Muscle of arm (tissue), 14 donors: ENCODE measurements at places on chromosomes 16 and 17. TPM values are rescaled to one million over a fixed set of nuclear protein-coding genes. Genes with fewer than 3 reads are reported as not detected.

DNA sequence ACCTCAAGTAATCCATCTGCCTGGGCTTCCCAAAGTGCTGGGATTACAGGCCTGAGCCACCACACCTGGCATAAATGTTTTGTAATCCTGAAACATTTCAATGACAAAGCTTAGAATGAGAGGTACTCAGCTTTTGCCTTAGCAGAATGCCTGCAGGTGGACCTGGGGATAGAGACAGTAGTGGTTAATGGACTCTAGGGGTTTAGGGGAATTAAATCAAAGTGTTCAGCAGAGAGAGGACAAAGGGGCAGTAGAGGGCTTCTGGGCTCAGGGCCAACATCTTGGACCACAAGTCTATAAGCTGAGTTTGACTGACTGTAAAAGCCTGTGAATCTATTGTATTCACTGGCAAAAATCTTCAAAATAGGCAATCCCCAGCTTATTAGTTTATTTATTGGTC is 36.0 kb upstream of the MED13 start:
- DNase-seq: no peak

DNA sequence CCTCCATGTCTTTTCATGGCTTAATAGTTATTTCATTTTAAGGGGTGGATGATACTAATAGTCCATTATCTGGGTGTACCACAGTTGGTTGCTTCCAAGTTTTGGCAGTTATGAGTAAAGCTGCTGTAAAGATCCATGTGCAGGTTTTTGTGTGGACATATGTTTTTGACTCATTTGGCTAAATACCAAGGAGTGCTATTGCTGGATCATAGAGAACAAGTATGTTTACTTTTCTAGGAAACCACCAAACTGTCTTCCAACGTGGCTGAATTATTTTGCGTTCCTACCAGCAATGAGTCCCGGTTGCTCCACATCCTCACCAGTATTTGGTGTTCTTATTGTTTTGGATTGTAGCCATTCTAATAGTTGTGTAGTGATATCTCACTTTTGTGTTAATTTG is 181.9 kb downstream of the SPECC1 start:
- DNase-seq: no peak

DNA sequence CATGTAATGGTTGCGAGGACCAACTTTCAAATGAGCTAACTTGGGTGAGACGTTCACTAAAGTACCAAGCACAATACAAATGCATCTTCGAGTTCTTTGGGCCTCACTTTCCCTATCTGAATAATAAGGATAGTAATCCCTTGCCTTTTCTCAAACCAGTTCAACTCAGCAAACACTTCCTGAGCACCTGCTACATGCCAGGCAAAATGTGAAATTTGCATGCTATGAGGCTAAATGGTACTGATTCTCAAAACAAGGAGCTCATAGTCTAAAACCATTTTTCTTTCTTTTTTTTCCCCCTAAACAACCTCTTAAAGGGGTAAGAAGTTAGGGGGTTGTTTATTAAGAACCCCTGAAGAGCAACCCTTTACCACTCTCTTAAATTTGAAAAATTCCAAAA is 101.4 kb upstream of the HLF start:
- DNase-seq: no peak

GRCh38 chr16:53123747-53124146 is 69.0 kb downstream of the CHD9 start:
- no peak for DNase-seq

DNA sequence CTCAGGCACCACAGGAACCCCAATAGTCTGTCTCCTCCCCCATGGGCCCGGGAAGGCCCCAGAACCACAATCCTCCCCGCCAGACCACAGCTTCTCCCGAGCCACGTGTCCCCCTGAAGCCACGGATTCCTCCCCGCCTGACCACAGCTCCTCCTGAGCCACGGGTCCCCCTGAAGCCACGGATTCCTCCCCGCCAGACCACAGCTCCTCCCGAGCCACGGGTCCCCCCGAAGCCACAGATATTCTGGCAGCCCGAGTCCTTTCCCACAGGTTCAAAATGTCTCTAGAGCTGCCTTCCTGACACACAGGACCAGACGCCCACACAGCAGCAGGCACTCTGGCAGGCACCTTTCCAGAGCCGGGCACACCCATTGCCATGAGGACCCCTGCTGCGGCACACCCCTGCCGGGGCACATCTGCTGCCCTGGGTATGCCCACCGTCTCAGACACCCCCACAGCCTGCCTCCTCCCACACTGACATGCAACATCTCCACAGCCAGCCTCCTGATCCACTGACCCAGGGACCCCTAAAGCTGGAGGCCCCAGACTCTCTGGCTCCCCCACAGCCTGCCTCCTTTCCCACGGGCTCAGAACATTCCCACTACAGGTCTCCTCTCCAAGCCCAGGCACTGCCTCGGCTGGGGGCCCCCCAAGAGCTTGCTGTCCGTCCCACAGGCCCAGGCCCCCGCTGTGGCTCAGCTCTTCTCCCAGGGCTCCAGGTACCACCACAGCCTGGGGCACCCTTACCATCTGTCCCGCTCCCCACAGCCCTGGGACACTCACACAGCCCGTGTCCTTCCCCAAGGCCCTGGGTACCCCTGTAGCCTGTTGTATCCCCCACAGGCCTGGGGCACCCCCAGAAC is 2.2 kb downstream of the KIAA0753 start:
- DNase-seq: no peak

- no peak for DNase-seq
These were observed 133.4 kb downstream of the SPACA3 start for GRCh38 chr17:33124871-33125551.

- no peak for DNase-seq
These were observed 161.8 kb upstream of the NOG start for GRCh38 chr17:56431736-56432135.

- no peak for DNase-seq
These were observed 309.7 kb upstream of the DYNLRB2 start for GRCh38 chr16:80231121-80231520.

DNA sequence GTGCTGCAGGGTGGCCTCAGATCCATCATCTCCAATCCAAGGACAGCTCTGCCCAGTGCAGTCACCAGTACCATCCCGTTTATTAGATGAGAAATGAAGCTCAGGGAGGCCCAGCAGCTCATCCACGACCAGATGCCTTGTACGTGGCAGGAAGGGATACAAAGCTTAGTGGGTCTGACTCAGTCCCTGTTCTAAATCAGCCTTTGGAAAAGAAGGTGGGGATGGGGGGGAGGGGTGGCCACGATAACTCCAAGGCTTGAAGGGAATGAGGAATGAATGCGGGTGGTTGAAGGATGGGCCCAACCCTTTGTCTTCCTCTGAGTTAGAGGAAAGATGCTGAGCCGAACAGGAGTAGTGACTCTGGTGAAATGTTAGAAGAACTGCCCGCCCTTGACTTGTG is 25.8 kb downstream of the LLGL2 start:
- no peak for DNase-seq

DNA sequence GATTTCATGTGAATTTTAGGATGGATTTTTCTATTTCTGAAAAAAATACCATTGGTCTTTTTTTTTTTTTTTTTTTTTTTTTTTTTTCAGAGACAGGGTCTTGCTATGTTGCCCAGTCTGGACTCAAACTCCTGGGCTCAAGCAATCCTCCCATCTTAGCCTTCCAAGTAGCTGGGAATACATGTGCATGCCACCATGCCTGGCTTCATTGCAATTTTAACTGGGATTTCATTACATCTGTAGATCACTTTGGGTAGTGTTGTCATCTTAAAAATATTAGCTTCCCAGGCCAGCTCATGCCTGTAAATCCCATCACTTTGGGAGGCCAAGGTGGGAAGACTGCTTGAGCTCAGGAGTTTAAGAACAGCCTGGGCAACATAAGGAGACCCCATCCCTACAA is 54.8 kb downstream of the TOM1L2 start:
- no peak for DNase-seq

- no peak for DNase-seq
These were observed 83.6 kb downstream of the CMIP start for GRCh38 chr16:81528256-81528655.

GRCh38 chr16:49472598-49472997 is 99.0 kb downstream of the C16orf78 start:
- DNase-seq: no peak

- no peak for DNase-seq
These were observed 1.1 kb upstream of the NME2 start for GRCh38 chr17:51164911-51165679.

GRCh38 chr16:57726433-57726947 is 9.1 kb upstream of the KATNB1 start:
- DNase-seq: no peak

DNA sequence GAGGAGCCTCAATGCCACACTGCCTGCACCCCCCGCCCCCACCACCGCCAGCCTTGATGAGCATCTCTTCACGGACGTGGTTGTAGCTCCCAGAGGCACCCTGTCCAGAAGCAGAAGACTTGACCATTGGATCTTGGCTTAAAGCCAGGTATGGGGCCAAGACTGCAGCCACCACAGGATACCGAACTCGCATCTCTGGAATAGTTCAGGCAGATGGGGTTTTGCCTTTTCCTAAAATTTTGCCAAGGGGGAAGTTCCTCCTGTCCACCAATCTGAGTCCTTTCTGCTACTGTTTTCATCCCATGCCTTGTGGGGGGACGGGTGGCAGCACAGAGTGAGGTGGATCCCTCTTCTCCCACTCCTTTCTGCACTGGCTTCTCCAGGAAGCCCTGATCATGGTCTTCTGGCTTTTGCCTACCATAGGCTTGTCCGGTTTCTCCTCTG is 939 bp downstream of the CORO6 start:
- no peak for DNase-seq

GRCh38 chr17:40526668-40527067 is 25.2 kb upstream of the TNS4 start:
- DNase-seq: no peak

- peak; percentile 45 for DNase-seq
These were observed 757 bp downstream of the ORMDL3 start for GRCh38 chr17:39926588-39927100.

- DNase-seq: no peak
These were observed 6.8 kb downstream of the ZNF267 start for GRCh38 chr16:31880322-31880979.

DNA sequence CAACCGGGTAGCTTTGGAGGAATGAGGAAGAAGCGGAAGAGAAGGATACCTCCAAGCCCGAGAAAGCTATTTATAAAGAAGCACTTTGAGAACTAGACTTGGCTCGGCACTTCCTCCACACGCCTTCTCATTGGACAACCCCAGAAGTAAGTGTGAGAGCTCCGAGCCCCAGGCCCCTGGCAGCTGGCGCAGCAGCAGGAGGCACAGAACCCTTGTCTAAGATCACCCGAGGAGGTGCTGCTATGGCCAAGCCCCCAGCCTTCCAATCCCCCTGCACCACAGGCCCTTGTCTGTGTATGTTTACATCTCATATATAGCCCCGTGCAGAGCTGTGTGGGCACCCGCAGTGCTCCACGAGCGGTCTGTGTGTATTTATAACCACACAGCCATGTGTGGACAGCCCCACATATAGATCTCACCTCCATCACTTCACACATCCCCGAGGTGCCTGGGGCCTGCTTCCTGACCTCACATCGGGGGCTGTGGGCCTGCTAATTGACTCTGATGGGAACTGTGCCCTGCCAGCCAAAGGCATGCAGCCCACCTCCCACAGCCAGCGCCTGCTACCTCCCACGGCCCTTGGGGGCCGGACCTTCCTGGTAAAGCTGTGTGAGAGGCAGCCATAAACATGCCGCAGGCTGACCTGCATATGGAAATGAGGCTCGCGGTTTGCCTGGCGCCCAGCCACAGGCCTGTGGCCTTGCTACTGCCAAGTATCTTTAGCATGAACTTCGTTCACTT is 96.1 kb downstream of the C17orf67 start:
- no peak for DNase-seq

DNA sequence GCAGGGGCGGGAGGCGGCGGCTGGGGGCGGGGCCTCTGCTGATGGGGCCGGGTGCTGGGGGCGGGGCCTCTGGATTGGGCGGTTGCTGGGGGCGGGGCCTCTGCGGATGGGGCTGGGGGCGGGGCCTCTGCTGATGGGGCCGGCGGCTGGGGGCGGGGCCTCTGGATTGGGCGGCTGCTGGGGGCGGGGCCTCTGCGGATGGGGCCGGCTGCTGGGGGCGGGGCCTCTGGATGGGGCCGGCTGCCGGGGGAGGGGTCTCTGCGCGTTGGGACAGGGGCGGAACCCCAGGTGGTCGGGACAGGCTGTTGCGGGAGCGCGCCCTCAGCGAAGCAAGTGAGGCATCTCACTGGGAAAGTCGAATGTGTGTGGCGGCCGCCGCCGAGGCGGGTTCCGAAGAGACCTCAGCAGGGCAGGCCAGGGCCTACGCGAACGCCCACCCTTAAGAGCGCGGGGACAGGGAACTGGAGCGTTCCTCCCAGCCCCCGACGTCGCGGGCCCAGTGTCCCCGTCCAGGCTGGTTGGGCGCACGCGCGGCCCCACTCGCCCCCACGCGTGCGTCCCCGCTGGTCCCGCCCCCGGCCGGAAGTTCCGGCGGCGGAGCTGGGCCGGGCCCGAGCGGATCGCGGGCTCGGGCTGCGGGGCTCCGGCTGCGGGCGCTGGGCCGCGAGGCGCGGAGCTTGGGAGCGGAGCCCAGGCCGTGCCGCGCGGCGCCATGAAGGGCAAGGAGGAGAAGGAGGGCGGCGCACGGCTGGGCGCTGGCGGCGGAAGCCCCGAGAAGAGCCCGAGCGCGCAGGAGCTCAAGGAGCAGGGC is at the start of gene STUB1:
TSS of gene STUB1 (plus strand) at position 597 of the 811 bp plus-strand sequence. CDS start at position 713, 116 bp downstream.
- peak; percentile 87 for DNase-seq

DNA sequence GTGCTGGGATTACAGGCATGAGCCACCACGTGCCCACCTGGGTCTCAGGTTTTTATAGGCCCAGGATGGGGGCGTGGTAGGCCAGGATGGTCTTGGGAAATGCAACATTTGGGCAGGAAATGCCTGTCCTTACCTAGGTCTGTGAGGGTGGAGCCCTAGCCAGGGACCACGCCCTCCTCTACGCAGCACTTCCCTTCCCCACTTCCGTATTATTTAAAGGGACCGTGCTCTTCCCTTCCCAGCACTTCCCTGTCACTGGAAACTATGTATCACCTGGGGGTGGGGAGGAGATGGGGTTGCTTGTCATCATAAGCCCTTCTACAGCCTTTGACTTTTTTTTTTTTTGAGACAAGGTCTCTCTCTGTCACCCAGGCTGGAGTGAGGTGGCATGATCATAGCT is 238.9 kb upstream of the NLRP1 start:
- no peak for DNase-seq

Gene SLC25A19
- polyA plus RNA-seq: 5.0 TPM

Gene PDILT
- polyA plus RNA-seq: not detected

Gene SCO1
- 26.3 TPM for polyA plus RNA-seq

Gene LRRC46
- polyA plus RNA-seq: 1.6 TPM

Gene TP53TG3B
- not detected for polyA plus RNA-seq

Gene VTN
- polyA plus RNA-seq: 0.49 TPM
